HuH-7 (cell line): ENCODE measurements at places on chromosomes 7 and 10.

DNA sequence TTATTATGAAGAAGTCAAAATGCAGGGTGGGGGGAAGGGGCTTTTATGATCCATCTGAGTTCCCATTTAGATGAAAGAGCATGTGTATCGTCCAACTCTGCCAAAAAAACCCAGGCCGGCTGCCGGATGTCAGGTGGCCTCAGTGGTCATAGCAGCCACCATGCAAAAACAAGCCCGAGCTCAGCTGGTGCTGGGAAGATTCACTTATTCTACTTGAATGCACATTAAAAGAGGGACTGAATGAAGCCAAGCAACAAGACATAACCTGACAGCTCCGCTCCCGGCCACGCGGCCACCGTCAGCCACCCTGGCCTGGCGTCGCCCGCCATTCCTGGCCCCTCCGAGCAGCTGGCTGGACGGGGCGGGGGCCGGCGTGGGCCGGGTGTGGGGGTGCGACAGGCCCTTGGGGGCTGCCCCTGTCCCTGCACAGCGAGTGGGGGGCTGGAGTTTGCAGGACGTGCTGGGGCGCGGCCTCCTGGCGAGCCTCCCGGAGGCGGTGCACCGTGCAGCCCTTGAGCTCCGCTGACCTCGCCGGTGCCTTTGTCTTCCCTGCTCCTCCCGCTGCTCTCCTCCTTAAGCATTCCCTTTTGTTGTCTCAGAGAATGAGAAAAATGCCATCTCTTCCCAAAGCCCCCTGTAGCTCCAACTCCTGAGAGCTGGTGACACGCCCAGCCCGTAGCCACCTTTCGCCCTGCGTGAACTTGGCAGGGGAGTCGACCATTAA is 67.8 kb downstream of the EBF3 start:
- no peak for DNase-seq

DNA sequence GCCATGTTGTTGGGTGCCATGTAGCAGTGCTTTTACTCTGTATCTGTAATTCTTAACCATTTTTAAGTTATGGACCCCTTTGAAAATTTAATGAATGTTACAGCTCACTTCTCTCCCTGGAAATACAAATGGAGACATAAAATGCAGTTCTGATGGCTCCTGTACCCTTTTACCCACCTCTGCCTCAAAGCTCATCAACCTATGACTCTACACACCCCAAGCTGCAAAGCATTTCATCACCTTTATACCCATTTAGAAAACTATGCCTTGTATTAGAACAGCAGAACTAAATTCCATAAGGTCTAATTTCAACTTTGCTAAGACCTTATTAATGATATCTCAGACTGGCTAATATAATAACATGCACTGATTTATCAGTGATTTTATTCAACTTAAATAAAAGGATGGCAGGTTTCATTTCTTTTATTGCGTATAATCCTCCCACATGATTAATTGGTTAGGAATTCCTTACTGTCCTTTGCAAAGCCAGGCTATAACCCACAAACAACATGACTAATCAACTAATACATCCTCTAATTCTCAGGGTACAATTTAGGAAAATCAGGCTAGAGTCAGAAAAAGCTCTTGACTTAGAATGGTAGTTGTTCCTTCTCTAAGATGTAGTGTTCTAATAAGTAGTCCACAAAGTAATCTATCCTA is 68.1 kb downstream of the CPEB3 start:
- DNase-seq = no peak

GRCh38 chr10:73854310-73854709 is 20.0 kb downstream of the CAMK2G start:
- no peak for DNase-seq

GRCh38 chr7:92963566-92963965 is 127.2 kb upstream of the CDK6 start:
- no peak for DNase-seq

DNA sequence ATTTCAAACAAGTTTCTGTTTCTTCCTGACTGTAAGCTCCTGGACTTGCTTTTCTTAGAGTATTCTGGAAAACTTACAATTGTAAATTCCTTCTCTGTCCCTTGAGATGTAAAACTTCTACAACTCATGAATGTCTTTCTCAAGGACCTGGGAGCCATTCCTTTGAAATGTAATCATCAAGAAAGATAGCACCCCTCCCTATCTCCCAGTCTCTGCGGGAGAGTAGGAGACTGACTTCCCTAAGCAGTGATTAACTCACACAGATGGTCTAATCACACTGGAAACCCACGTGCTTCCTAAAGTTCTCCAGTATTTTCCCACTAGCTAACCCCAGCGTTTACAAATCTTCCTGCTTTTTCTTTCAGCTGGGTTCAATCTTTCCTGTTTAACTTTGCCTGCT is 549.4 kb downstream of the SORCS1 start:
- DNase-seq = no peak

GRCh38 chr10:80191589-80192270 is 13.6 kb downstream of the ANXA11 start:
- no peak for DNase-seq
